Frontal cortex (tissue), 4 donors: ENCODE measurements at places on chromosomes 2 and 18. TPM values are rescaled to one million over a fixed set of nuclear protein-coding genes. Genes with fewer than 3 reads are reported as not detected.

DNA sequence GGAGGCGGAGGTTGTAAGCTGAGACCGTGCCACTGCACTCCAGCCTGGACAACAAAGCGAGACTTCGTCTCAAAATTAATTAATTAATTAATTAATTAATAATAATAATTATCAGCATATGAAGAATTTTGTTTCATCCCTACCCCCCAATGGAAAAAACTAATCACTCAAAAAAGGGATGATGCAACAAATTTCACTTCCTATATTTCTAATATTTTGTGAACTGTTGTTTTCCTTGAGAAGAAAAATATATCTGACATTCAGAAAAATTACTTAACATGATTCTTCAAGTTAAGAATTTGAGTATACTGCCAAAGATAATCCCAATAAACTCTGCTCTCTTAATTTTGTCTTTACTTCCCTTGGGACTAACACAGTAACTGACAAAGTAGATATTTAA, 28.1 kb downstream of the EXOC6B start:
- DNase-seq, result no peak

COX7A2L gene
- total RNA-seq, result 198 TPM

DNA sequence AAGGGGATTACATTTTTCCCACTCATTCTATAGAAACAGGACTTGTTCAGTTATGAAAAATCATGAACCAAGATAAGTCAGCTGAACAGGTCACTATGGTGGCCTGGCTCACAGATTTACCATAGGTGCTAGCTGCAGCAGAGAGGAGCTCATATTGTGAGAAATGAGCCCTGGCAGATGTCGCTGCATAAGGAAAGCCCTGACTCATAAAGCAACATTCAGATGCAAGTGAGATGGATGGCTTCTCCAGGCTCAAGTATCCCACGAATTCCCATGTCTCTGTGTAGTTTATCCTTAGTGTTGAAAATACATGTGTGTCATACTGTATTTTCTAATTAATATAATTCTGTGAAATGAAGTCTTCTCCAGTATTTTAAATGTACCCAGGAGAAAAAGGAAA, 115.0 kb upstream of the LHCGR start:
- no peak for DNase-seq

CHRNG gene
- not detected for total RNA-seq

DCDC2C gene
- 1.2 TPM for total RNA-seq

DNA sequence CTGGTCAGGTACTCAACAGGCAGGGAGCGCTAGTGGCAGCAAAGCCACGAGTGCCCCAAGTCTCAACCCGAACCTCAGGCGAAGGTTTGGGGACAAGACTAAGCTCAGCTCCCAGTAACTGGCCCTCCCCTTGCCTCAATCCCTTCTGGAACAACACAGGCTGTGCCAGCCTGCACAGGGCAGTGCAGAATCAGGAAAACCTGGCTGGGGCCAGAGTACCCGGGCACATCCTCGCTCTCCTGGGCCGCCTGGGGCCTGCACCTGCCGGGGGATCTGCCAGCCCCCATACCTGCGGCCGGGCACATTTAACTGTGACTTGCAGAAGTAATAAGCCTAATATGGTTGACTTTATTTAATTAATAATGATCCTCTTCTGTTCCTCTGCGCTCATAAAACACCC, 60.6 kb downstream of the GBX2 start:
- no peak for DNase-seq

DNA sequence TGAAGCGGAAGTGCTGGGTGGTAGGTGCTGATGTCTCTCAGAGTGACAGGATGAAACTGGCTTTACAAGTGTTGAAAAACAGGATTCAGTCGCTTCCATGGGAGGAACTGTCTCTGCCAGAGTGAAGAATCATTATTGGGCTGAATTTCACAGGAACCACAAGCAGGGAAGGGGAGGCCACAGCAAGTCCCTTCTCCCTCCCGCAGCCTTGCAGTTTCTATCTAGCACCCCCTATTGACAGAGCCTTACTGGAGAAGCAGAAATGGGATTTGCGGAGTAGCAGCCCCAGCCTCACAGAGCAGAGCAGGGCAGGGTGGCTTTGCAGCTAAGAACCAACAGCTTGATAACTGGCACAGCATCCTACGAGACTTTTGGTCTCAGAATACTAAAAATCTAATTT, 33.3 kb upstream of the RMP24 start:
- DNase-seq, result no peak

DNA sequence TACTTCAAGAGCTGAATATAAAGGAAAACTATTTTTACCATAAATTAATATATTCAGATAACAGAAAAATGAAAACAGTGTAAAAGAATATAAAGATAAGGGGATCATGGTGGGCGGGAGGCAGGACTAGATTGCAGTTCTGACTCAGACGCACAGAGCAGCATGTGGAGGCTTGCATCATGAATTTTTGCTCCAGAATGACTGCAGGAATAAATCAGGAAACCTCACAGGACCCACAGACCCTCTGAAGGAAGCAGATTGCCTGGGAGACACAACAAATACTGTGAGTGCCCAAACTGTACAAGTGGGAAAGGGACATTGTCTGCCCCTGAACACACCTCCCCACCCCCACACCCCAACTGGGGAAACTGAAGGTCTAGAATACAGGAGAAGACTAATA, 19.2 kb upstream of the SIGLEC15 start:
- no peak for DNase-seq

LYG1 gene
- total RNA-seq, result 0.41 TPM

SERPINB4 gene
- not detected for total RNA-seq

- peak; percentile 77 for DNase-seq
Observed at GRCh38 chr2:219497495-219498279, 1.0 kb upstream of the GMPPA start.

SKA1 gene
- total RNA-seq, result 2.0 TPM

GATA6 gene
- under 0.01 TPM for total RNA-seq

NEU4 gene
- total RNA-seq, result 1.6 TPM

DNA sequence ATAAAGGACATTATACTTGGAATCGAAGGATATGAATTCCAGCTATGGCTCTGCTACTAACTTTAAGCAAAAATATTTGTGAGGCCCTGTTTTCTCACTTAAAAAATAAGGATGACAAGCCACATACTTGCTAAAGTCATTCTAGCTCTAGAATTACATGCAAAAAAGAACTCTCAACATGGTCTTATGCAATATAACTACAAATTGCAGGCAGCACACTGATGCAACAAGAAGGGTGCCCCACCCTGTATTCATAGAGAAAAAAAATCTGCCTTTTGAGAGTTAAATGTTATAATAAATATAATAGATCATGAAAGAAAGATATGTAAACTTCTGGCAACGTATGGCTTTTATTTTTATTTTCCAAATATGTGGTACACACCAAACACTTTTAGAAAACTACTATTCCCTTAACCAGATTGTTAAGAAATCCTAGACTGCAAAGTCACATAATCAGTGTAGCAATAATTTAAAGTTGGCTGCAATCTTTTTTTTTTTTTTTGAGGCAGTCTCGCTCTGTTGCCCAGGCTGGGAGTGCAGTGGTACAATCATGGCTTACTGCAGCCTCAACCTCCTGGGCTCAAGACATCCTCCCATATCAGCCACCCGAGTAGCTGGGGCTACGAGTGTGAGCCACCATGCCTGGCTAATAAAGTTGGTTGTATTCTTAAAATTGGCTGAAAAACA, 40.2 kb upstream of the WDSUB1 start:
- DNase-seq, result no peak

FLACC1 gene
- total RNA-seq, result 2.4 TPM

- DNase-seq, result no peak
Observed at GRCh38 chr2:64203131-64203857, 59.1 kb upstream of the PELI1 start.

- no peak for DNase-seq
Observed at GRCh38 chr2:168470320-168471162, 14.5 kb downstream of the CERS6 start.

- no peak for DNase-seq
Observed at GRCh38 chr2:36356298-36356989, 866 bp downstream of the CRIM1 start.

SERPINB10 gene
- total RNA-seq, result 0.41 TPM

DNA sequence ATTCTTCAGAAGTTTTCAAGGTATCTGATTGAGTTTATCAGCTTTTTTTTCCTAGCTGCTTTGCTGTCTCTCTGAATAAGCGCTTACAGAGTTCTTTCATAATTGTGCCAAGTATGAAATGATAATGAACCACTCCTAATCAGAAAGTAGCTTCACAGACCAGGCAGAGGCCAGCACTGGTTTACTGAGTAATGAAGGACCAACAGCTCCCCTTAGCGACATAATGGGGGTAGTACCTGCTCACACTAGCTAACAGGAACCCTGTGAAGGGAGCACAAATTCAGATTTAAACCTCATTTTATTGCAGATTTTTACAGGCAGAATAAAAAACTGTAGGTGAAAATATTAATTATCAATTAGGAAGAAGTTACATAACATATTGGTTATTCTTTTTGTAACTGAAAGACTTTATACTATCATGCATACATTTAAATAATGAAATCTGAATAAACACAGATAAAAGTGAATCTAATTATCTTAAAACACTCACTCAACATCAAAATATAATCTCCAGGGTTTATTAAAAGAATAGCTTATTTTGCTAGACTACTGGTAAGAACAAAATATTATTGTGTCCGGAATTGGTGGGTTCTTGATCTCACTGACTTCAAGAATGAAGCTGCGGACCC, 53.7 kb upstream of the LRRC30 start:
- DNase-seq, result peak; percentile 46

DNA sequence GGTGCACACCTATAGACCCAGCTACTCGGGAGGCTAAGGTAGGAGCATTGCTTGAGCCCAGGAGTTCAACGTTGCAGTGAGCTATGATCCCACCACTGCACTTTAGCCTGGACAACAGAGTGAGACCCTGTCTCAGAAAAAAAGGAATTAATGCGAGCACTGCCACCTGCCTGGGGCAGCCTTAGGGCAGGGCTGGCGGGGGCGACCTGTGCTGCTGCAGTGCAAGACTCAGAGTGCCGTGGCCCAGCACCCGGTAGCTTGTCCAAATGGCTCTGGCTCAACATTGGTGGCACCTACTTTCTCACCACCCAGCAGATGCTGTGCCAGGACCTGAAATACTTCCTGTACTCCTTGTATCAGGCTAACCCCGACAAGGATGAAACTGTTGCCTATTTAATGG, 30.2 kb downstream of the STK25 start:
- DNase-seq, result no peak

GRCh38 chr2:73611193-73611592, 31.0 kb downstream of the NAT8 start:
- no peak for DNase-seq

DNA sequence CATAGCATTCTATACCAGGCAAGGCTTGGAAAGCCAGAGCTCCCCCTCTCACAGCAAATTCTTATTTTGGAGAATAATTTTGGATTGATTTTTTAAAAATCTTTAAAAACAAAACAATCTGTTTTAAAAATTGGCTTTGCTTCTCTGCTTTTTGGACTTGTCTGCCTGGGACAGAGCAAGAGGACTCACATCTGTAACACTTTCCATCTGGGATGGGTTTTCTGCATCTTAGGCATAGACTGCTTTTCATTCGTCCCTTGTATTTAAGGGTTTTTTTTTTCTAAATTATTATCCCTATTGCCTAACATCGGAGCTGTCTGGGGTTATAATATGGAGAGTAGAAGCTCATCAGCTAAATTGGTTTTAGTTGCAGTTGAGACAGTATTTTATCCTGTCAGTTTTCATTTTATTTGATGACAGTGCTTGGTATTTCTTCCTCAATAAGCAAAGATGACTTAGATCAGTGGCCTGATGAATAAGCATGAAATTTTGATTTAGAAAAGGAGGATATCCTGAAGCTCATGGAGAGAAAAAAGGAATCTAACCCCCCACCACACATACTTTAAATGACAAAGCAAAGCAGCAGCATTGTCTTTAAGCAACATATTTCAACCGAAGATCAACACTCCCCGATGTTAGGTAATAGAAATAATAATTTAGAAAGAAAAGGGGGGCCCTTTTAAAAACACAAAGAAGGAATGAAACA, 2.3 kb upstream of the FZD7 start:
- no peak for DNase-seq

DNA sequence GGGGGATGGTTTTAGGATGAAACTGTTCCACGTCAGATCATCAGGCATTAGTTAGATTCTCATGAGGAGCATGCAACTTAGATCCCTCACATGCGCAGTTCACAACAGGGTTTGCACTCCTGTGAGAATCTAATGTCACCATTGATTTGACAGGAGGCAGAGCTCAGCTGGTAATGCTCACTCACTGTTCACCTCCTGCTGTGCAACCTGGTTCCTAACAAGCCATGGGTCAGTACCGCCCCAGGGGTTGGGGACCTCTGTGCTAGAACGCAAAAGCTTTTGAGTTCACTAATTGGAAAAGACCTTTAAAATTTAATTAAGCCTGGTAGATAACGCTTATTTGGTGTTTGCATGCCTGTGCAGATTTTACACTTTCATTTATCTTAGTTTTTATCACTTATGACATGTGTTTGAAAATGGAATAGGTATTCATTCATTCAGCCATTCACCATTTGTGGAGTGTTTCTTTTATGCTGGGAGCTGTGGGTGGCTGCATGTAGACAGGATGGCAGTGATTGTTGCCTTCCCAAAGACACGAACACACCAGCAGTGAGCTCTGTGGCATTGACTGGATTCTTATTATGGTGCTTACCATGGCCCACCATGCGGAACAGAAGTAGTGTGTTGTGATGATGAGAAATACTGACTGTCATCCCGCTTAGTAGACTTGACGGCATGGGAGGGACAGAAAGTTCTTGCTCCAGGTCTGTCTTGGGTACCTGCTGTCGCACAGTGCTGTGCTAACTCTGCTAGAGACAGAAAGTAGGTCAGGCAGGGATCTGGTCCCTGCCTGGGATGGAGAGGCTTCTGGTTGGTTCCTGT, 6.4 kb downstream of the RAB31 start:
- DNase-seq, result no peak

HAUS1 gene
- 39.1 TPM for total RNA-seq

GRCh38 chr2:235447210-235447609, 46.6 kb upstream of the AGAP1 start:
- DNase-seq, result no peak

GRCh38 chr2:191145769-191146471, 4.9 kb downstream of the STAT4 start:
- DNase-seq, result no peak

- DNase-seq, result no peak
Observed at GRCh38 chr2:172531309-172531708, 24.6 kb upstream of the PDK1 start.

DNA sequence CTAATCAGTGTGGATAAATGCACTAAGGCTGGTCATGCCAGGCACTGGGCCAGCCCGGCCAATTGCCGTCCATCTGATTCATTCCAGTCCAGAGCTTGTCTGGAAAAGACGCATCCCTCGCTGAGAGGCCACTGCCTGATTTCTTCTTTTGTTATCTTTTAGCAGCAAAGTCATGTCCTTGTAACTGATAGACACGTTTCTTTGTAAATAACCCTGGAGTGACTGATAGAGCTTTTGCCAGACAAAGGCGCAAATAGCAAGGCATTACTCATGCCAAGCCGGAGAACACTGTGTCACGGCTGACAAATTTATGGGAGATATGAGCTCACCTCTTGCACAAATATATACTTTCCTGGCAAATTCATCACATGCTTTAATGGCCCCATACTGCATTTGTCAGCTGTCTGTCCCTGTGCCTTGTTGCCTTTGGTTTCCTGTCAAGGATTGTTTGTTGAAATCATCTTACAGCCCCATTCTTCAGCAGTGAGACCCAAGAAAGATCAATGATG, 164.4 kb downstream of the ETAA1 start:
- DNase-seq, result no peak

GRCh38 chr2:105556366-105556765, 157.5 kb upstream of the FHL2 start:
- no peak for DNase-seq
